ENCODE measurements at places on chromosomes 3 and 15. TPM values are rescaled to one million over a fixed set of nuclear protein-coding genes. Genes with fewer than 3 reads are reported as not detected.
A peak's percentile ranks its signal among the peaks of the same experiment; 100 is the strongest.

GRCh38 chr15:52082197-52083036 is 30.2 kb downstream of the BCL2L10 start:
- no peak for DNase-seq

- DNase-seq, result no peak
Observed at GRCh38 chr3:31724651-31725050, 191.9 kb downstream of the STT3B start.

GRCh38 chr3:192090586-192090985 is 629.6 kb downstream of the PYDC2 start:
- no peak for DNase-seq

GRCh38 chr3:150451329-150452048 is 43.4 kb downstream of the TSC22D2 start:
- peak; percentile 83 for DNase-seq

DNA sequence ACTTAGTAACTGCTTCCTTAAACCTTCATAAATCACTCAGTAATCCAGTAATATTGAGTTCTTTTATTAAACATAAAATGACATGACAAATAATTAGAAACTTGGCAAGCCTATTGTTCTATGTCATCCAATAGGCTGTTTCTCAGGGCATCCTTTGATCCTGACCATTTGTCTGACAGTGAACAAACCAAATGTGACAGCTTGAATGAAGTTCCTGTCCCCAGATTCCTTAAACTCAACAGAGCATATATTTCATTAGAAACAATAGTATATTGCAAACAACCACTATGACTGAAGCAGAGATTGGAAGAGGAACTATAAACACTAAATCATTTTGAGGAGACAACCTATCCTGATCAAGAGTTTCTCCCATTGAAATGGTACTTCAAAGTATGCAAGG is 113.6 kb upstream of the MDFIC2 start:
- DNase-seq, result no peak

GRCh38 chr3:107446706-107447105 is 69.5 kb downstream of the CCDC54 start:
- DNase-seq, result no peak

The ERC2 gene
- total RNA-seq, result 0.16 TPM

The HIGD1A gene
- 183 TPM for total RNA-seq

The SAXO2 gene
- total RNA-seq, result 5.7 TPM

The STAB1 gene
- total RNA-seq, result 3.9 TPM

Measured in K562 (cell line).